Activated CD8-positive, alpha-beta memory T cell treated with anti-CD3 and anti-CD28 coated beads for 1 hour (primary cell): ENCODE measurements at places on chromosomes 6 and 20.

DNA sequence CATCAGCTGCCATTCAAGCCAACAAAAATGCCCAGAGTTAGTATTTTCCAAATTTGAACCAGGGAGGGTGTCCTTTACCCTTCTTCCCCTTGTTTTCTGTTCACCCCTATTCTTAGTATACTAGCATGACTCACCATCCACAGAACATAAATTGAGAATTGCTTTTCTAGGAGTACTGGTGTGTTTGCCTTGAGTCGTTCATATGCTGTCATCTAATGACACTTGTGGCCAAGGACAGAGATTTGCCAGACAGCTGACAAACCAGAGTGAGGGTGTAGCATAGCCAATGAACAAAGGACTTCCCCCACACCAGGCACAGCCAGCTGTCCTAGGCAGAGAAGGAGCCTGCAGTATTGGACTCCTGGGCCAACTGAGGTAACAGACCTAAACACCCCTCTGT is 62.2 kb downstream of the FILIP1 start:
- DNase-seq = no peak

- DNase-seq = no peak
Observed at GRCh38 chr6:7721649-7722048, 4.2 kb upstream of the BMP6 start.

DNA sequence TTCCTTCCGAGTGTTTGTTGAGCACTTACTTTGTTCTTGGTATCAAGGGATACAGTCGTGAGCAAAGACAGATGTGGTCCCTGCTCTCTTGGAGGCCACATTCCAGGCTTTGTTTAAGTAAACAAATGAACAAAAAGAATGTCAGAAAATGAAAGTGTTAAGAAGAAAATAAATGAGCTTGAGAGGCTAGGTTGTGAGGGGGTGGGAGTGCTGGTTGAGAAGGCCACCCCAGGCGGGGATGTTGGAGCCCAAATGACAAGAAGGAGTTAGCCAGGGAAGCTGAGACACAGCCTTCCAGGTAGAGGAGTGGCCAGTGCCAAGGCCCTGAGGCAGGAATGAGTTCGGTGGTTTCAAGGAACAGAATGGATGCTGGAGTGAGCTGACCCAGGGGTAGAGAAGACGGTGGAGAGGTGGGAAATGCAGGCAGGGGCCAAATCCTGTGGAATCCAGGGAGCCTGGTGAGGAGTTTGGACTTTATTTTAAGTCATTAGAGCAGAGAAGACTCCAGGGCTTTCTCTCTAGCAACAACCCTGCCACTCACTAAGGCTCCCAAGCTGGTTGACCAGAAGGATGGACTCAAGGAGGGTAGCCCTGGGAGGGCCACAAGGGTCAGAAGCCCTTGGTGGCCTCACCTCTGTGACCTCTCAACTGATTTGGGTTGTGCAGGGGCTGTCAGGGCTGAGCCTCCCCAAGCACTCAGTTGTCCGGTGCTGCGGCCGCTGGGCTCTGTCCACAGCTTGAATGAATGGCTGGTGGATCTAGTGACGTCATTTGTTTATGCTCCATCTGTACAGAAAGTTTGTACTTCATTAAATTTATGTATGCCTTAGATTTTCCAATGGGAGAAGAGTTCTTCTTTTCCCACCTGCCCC is 66.0 kb upstream of the STX16 start:
- no peak for DNase-seq

DNA sequence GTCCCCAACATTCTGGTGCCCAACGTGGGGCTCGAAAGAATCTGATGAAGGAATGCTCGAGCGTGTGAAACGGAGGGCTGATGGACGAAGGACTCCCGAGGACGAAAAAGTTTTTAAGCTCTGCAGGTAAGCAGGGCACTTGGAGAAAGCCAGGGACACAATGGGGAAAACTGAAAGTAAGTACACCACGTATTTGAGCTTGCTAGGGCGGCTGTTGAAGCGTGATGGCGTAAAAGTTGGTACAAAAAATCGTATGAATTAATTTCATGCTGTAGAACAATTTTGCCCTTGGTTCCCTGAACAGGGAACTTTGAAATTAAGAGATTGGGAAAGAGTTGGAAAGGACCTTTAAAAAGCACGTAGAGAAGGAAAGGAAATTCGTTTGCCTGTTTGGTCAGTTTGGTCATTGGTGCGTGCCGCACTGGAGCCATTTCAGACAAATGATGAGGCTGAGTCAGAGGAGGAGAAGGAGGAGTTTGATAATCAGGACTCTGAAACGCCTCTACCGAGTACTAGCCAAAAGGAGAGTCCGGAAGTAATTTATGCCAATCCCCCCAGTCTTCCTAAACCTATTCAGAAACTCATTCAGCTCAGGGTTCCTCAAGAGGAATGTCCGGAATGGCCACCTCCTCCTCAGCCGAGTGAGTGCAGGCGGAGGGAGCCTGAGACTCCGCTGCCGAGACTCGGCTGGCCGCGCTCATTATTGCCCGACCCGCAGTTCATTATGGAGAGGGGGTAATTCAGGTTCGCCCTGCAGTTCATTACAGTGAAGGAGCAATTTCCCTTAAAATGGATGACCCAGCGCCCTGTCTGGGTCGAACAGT is 59.2 kb upstream of the PRSS16 start:
- DNase-seq = peak; percentile 20

GRCh38 chr20:45235995-45236394 is 14.8 kb downstream of the SEMG2 start:
- no peak for DNase-seq

GRCh38 chr20:33830371-33830770 is 19.2 kb downstream of the CHMP4B start:
- no peak for DNase-seq

DNA sequence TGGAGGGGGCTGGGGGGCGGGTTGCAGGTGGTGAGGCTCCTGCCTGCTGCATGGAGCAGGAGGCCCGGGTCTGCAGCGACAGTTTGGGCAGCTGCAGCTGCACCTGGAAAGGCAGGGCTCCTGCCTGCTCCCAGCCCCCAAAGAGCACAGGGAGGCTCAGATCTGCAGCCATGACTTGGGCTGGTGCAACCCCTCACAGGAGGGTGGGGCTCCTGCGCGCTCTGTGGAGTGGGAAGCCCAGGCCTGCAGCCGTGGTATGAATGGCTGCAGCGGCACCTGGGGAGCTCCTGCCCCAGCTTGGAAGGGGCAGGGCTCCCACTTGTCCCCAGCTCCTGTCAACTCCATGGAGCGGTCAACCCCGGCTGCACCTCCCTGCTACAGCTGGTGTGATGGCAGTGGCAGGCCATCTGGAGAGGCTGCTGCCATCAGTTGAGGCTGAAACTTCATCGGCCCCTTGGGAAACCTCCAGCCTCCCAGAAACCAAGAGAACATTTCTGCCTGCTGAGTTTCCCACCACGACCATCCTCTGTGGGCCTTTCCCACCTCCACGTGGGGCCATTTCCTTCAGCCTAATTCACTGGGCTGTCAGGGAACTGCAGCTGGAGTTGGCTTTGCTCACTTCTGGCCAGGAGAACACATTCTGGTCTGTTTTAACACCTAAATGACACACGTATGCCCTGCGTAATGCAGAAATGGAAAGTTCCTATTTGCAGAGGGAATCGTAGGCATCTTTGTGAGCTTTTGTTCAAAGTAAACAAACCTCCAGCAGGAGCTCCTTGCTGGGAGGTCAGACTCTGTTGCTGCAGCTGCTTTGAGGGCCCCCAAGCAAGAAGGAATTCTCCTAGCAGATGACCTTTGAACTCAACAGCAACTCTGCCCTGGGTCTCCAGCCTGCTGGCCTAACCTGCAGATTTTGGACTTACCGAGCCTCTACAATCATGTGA is 429.0 kb downstream of the PREX1 start:
- no peak for DNase-seq

DNA sequence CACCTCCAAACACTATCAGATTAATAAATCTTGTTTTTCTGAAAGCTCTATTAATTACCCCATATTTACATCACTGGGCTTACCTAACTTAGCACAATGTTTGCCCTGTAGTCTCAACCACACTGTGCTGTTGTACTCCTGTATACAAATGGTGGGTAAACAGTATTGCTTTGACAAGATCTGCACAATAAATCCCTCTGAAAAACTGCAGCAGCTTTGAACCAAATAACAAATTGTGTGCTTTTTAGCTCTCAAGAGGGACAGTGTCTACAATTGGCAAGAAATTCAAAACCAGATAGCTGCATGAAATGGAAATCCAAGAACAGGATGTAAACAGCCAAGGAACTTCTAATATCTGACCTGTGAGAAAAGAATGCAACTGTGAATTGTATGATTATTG is 10.4 kb downstream of the KIF6 start:
- no peak for DNase-seq

GRCh38 chr6:37785002-37785662 is 34.4 kb upstream of the ZFAND3 start:
- no peak for DNase-seq

GRCh38 chr6:89566930-89567629 is 71.5 kb downstream of the LYRM2 start:
- no peak for DNase-seq

DNA sequence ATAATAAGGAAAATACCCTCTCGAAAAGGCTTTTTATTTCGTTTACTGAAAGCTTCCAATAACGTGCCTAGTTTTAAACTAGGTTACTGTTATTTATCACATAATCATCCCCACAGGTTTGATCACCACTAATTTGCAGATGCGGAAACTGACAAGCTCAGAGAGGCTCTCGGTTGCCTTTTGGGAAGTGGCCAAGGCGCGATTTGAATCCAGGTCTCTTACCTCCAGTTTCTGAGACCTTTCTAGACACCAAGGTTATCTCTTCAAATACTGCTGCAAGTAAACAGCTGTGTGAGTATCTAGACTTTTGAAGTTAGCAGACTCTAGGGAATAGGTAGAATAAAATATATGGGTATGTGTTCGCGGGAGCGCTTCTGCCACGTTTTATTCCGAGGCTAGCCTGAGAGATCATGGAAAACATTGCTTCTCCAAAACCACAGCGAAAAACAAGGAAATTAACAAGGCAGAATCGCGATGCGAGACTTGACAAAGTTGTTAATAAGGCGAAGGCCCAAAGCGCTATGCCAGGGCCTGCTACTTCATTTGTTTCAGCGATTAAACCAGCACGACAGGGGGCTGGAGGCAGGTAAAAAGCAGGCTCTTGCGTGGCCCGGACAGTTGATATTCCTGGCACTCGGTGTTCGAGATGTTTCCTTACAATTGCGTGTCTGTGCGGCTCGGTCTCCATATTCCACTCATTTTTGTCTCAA is 1.8 kb upstream of the JARID2 start:
- DNase-seq = no peak

DNA sequence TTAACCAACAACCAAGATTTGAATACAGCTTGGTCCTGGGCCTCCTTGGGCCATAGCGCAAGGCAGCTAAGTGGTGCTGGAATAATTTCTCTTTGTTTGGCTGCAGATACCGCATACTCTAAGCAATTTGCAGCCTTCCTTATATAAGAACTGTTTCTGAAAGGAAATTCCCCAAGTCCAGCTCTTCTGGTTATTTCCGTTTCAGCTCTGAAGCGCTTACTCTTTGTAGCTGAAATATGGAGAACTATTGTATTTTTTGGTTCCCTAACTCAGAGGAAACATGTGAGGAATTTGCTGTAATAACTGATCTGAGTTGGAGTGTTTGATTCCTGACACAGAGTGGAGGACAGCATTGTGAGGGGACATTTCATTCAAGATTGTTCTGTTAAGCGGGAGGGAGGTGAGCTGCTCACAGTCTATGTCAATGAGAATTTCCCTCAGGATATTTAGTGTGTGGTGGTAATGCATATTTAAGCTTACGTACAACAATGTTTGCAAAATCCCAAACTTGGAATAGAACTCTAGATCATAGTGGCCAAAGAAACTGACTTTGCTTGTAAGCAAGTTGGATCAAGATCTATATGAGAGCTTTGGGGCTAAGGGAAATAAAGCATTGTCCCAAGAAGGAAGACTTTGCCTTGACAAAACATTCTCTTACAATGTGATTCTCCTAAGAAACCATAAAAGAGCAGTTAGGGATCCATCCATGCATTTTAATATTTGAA is 576.6 kb upstream of the FLRT3 start:
- DNase-seq = no peak

DNA sequence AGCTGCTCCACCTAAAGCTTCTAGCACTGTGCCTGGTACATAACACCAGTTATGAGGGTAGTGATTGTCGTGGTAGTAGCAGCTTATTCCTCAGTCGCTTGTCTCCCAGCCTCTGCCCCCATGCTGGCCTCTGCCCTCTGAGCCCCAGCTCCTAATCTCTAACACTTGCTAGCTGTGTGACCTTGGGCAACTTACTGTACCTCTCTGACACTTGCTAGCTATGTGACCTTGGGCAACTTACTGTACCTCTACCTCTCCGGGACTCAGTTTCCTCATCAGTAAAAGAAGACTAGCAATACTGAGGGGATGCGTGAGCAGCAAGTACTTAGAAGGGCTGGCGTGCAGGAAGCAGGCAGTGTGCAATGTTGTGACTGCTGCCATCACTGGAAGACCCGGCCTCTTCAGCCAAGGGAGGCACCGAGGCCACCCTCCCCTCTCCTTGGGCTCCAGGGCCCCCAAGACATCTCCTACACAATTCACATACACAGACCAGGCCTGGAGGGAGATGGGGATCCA is 9.9 kb downstream of the MDFI start:
- no peak for DNase-seq

GRCh38 chr6:150788089-150788488 is 77.4 kb upstream of the MTHFD1L start:
- DNase-seq = no peak

GRCh38 chr20:17947474-17947815 is 21.1 kb downstream of the SNX5 start:
- no peak for DNase-seq

DNA sequence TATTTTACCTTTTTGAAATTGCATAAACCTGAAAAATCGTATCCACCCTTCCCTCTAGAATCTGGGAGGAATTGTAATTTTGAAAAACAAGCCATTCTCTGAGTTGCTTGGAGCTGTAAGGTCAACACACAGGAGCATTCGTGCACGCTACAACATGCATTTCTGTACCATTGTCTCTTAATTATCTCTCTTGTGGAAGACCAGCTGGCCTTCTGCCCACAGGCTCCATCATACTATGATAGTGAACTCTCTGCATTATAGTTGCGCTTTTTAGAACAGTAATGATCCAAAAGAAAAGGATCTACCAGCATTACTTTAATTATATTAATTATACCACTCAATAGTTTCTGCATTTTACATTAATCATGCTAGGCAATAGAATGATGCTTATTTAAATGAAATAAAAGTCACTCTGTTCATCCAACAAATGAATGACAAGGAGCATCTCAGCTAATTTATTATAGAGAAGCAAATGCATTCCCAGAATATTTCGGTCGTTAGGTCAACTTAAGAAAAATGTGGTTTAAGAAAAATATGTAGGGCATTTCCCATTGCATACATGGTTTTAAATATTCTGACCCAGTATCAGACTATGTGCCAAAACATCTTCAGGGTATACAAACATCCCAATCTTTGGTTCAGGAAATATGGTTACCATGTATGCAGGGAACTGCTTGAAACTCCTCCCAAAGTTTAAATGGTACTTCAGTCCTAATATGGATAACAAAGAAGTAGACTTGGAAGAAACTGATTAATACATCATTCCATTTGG is 263.5 kb downstream of the TFAP2A start:
- no peak for DNase-seq
